Activated CD8-positive, alpha-beta T cell treated with anti-CD3 and anti-CD28 coated beads, Interleukin-2, amount 10 ng/mL, durations not matched to agents 7 days and 5 days (primary cell): ENCODE measurements at places on chromosomes 3 and 15. TPM values are rescaled to one million over a fixed set of nuclear protein-coding genes. Genes with fewer than 3 reads are reported as not detected.

DNA sequence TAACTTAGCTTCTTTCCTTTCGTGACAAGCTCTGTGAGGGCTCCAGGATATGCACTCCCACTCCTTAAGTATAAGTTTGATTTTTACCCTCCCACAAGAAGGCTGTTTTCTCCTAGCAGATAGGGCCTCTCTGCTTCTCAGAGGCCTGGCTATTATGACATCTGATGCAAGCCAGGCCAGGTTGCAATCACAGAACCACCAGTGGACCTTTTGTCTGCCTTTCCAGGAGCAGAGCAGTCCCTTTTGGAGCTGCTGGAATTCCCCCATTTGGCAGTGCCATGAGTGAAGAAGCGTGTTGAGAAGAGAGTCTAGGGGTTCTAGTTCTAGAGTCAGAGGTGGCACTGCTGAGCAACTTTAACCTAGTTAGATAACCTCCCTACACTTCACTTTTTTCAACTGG is 1004.3 kb upstream of the SEMA6D start:
- no peaks in the 10 kb centered on the region for H3K27me3 ChIP-seq
- H3K27ac ChIP-seq = no peak overlapping the region
- H3K4me3 ChIP-seq = no peak overlapping the region
- no peak for DNase-seq

DNASE1L3 gene
- total RNA-seq = not detected

GRCh38 chr3:95212117-95212516 is 1149.3 kb downstream of the NSUN3 start:
- no peaks in the 10 kb centered on the region for H3K36me3 ChIP-seq
- no peaks in the 10 kb centered on the region for H3K4me1 ChIP-seq
- no peaks in the 10 kb centered on the region for H3K27me3 ChIP-seq
- H3K4me3 ChIP-seq = no peak overlapping the region
- no peak for DNase-seq
- no peak overlapping the region for H3K27ac ChIP-seq

RAD51 gene
- total RNA-seq = 87.3 TPM

DNA sequence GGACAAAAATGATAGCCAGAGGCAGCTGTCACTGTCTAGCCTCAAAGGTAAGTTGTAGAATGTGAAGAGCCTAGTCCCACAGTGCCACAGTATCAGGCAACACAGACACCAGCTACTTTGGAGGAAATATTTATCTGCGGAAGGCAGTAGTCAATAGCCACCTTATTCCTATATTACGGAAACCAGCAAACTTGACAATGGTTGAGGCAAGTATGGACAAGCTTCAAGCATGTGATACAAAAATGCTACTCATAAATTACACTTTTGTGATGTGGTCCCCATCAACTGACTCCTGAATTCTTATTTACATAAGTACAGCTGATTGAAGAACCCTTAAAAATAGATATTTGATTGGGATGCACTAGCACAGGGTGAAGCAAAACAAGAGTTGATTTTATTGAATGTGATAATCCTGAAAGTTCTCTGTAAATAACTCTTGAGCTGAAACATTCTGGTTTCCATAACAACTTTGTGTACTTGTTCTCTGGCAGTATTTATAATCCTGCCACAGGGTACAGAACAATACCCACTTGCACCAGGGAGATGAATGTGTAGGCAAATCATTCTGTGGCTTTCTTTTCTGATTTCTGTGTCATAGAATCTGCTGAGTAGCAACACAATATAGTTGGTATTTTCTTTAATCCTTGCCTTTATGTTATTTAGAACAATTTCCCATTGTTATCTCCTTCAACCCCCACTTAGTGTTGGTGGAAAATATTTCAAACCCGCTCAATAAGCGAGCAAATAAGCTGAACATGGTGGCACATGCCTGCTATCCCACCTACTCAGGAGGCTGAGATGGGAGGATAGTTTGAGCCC is at the start of gene ANKUB1:
TSS of gene ANKUB1 (minus strand) at position 103 of the 819 bp plus-strand sequence. CDS start 188 bp downstream, outside the sequence.
- no peak within 1 kb of the TSS for H3K27ac ChIP-seq
- H3K27me3 ChIP-seq = peaks cover 11% of the 10 kb centered on the region
- no peaks in the 10 kb centered on the region for H3K4me1 ChIP-seq
- no peak within 1 kb of the TSS for H3K4me3 ChIP-seq
- no peak for DNase-seq

ANKRD34C gene
- not detected for total RNA-seq

CNTN3 gene
- total RNA-seq = not detected

- H3K4me1 ChIP-seq = peaks cover 1% of the 10 kb centered on the region
- no peak for DNase-seq
- peaks cover 43% of the 10 kb centered on the region for H3K27me3 ChIP-seq
These were observed 12.4 kb downstream of the HES1 start for GRCh38 chr3:194148383-194148782.

DNA sequence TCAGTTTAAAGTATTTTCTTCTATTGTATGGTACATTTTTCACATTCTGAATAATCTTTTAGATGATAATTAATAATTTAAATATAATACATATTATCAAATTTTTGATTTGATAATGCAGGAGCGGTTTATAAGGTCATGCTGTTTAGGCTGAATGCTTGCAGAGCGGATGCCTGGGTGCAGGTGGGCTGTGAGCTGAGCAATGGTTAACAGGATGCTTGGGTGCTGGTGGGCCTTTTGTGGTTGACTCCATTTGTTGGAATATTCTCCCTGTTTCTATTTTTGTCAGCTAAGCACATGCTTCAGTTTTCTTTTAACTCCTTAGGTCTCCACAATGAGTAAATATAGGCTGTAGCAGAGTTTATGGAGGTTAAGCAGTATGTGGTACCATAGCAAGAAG is 1549.3 kb downstream of the OTOL1 start:
- no peaks in the 10 kb centered on the region for H3K36me3 ChIP-seq
- no peak overlapping the region for H3K27ac ChIP-seq
- H3K4me3 ChIP-seq = no peak overlapping the region
- no peak for DNase-seq

MUC4 gene
- not detected for total RNA-seq

- peaks cover 5% of the 10 kb centered on the region for H3K4me1 ChIP-seq
- H3K27ac ChIP-seq = no peak overlapping the region
- peaks cover 65% of the 10 kb centered on the region for H3K27me3 ChIP-seq
- H3K36me3 ChIP-seq = no peaks in the 10 kb centered on the region
- peak overlapping the region; percentile 41 for H3K4me3 ChIP-seq
These were observed 749 bp downstream of the ITGA11 start for GRCh38 chr15:68431037-68431791.

MKRN3 gene
- total RNA-seq = 0.91 TPM

DNA sequence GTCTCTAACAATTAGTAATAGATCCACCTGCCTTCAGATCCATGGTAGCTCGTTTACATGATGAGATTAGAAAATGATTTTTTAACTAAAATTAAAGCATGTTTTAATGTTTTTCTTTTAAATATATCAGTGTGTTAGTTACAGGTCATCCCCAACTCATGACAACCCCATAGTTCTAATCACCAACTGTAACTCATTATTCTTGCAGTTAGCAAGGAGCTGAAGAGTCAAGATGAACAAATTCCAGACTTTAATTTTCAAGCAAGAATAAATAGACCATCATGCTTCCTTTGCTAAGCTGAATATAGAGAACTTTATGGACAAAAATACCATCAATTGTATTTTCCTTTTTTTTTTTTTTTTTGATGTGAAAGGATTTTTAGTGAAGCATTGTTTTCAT is 101.1 kb downstream of the TOP2B start:
- H3K27ac ChIP-seq = no peak overlapping the region
- H3K27me3 ChIP-seq = peaks cover 3% of the 10 kb centered on the region
- H3K4me1 ChIP-seq = no peaks in the 10 kb centered on the region
- H3K4me3 ChIP-seq = no peak overlapping the region

GRCh38 chr15:63283126-63283525 is 5.7 kb downstream of the APH1B start:
- no peaks in the 10 kb centered on the region for H3K27me3 ChIP-seq
- H3K36me3 ChIP-seq = peaks cover 11% of the 10 kb centered on the region
- no peak overlapping the region for H3K27ac ChIP-seq

DNA sequence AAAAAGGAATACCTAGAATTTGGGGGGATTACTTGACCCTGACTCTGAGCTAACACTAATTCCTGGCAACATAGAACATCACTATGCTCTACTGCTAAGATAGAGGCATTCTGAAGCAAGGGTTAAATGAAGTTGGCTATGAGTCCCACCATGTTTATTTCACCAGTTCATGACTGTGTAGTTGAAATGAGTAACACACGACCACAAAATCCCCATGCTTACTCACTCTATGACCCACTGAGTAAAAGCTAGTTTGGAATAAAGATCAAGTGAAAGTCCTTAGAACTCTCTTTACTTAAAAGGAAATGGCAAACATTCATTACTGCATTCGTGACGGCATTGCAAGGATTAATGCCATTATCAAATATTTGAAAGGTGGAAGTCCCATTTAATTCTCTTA is 47.4 kb downstream of the MRPL46 start:
- no peak for DNase-seq
- H3K36me3 ChIP-seq = no peaks in the 10 kb centered on the region
- no peak overlapping the region for H3K27ac ChIP-seq
- no peak overlapping the region for H3K4me3 ChIP-seq
- H3K27me3 ChIP-seq = peaks cover 8% of the 10 kb centered on the region

GRCh38 chr3:9863058-9863772 is 16.8 kb downstream of the CIDEC start:
- no peak overlapping the region for H3K4me3 ChIP-seq
- H3K36me3 ChIP-seq = no peaks in the 10 kb centered on the region
- DNase-seq = no peak
- peaks cover 4% of the 10 kb centered on the region for H3K4me1 ChIP-seq

DMXL2 gene
- total RNA-seq = 9.2 TPM

GATA2 gene
- not detected for total RNA-seq

DNA sequence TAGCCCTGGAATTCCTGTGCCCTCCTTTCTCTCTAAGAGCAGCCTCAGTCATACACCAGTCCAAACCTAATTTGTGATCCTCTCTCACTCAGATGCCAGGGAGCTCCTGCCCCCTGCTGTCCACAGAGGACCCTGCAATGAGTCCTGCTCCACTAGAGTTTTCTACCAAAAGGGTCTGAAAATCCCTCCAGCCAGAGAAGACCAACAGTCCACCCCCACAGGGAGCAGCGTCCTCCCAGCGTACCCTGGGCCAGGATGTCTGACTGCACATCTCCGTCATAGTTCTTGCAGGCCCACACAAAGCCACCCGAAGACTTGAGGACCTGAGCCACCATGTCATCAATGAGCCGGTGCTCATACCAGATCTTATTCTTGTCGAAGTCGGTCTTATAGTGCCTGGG is 15.4 kb downstream of the IDH2 start:
- H3K27ac ChIP-seq = peak overlapping the region; percentile 63
- H3K27me3 ChIP-seq = no peaks in the 10 kb centered on the region
- no peak overlapping the region for H3K4me3 ChIP-seq
- peaks cover 15% of the 10 kb centered on the region for H3K4me1 ChIP-seq

BOC gene
- not detected for total RNA-seq

CD80 gene
- 19.1 TPM for total RNA-seq

- H3K4me3 ChIP-seq = no peak overlapping the region
- DNase-seq = no peak
- no peaks in the 10 kb centered on the region for H3K4me1 ChIP-seq
- no peaks in the 10 kb centered on the region for H3K36me3 ChIP-seq
- H3K27ac ChIP-seq = no peak overlapping the region
These were observed 40.0 kb downstream of the TRH start for GRCh38 chr3:130014526-130014925.

DNA sequence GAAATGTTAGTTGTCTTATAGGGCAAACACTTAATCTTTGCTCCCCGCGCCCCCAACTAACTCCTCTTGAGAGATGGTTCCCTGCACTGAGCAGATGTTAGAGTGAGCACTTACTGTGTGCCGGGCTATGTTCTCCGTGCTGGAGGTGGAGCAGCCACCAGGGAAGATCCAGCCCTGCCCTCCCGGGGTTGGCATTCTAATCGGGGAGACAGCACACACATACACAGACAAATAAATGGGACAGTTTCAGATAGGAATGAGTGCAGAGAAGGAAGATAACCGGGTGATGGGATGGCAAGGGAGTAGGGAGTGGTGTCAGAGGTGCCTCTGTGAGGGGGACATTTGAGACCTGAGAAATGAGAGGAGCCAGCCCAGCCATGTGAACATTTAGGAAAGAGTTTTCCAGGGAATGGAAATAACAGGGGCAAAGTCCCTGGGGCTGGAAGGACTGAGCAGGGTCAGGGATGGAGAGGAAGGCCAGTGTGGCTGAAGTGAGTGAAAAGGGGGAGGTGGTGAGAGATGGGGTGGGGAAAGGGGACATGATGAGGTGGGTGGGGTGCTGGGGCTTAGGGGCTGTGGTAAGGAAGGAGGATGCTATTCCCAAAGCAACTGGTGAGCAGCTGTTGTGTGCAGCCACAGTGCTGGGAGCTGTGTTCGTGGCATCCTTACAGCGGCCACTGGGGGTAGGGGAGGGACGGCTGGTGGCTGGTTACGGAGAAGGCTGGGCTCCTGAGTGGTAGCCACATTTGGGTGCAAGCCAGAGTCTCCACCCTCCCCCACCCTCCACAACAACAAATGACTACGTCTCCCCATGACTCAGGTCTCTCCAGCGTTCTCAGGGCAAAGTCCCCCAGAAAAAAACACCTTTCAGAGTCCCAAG is 15.4 kb upstream of the FGD5 start:
- H3K36me3 ChIP-seq = no peaks in the 10 kb centered on the region
- H3K4me1 ChIP-seq = peaks cover 43% of the 10 kb centered on the region
- peak overlapping the region; percentile 10 for H3K4me3 ChIP-seq
- peak overlapping the region; percentile 48 for H3K27ac ChIP-seq
- peaks cover 33% of the 10 kb centered on the region for H3K27me3 ChIP-seq

ROPN1B gene
- total RNA-seq = not detected

- no peak overlapping the region for H3K27ac ChIP-seq
- peaks cover 12% of the 10 kb centered on the region for H3K27me3 ChIP-seq
- no peak overlapping the region for H3K4me3 ChIP-seq
- H3K36me3 ChIP-seq = no peaks in the 10 kb centered on the region
- DNase-seq = no peak
These were observed 18.5 kb upstream of the CMTM8 start for GRCh38 chr3:32220006-32220405.

ISY1 gene
- 65.7 TPM for total RNA-seq

GRCh38 chr15:35330048-35330695 is 215.8 kb downstream of the DPH6 start:
- DNase-seq = no peak
- H3K27me3 ChIP-seq = no peaks in the 10 kb centered on the region
- no peaks in the 10 kb centered on the region for H3K36me3 ChIP-seq
- H3K27ac ChIP-seq = no peak overlapping the region
- no peaks in the 10 kb centered on the region for H3K4me1 ChIP-seq

- no peak overlapping the region for H3K4me3 ChIP-seq
- peaks cover 32% of the 10 kb centered on the region for H3K36me3 ChIP-seq
- no peak for DNase-seq
- no peaks in the 10 kb centered on the region for H3K4me1 ChIP-seq
These were observed 192.3 kb downstream of the ATP8B4 start for GRCh38 chr15:49926740-49927139.

DNA sequence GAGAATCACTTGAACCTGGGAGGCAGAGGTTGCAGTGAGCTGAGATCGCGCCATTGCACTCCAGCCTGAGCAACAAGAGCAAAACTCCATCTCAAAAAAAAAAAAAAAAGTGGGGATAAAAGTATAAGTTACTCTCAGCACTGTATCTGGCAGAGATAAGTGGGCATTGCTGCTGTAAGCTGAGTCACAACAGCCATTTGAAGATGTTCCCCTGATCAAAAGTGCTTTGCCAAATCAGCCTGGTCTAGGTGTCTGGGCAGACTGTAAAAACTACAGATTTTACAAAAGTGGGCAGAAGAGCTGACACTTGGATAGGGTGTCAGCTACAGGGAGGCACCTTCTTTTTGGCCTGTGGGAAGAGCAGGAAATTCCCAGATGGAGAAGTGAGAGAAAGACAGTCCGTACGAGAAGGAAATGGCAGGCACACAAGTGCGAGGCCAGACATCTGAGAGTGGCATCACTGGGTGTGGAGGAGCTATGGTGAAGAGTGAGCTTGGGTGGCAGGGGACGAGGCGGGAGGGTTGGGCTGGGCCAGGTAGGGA is 78.5 kb downstream of the TRAK1 start:
- peak overlapping the region; percentile 35 for H3K27ac ChIP-seq
- H3K27me3 ChIP-seq = no peaks in the 10 kb centered on the region
- H3K36me3 ChIP-seq = peaks cover 2% of the 10 kb centered on the region
- DNase-seq = no peak
- H3K4me3 ChIP-seq = no peak overlapping the region
- H3K4me1 ChIP-seq = peaks cover 48% of the 10 kb centered on the region

SLTM gene
- 122 TPM for total RNA-seq
